Inflammatory macrophage treated with lipopolysaccharide for 4 hours (primary cell): ENCODE measurements at places on chromosomes 2 and 18.

- no peak for DNase-seq
These were observed 152.8 kb downstream of the PID1 start for GRCh38 chr2:229118336-229118735.

GRCh38 chr18:37243741-37244140 lies 321.9 kb downstream of the CELF4 start:
- no peak for DNase-seq

DNA sequence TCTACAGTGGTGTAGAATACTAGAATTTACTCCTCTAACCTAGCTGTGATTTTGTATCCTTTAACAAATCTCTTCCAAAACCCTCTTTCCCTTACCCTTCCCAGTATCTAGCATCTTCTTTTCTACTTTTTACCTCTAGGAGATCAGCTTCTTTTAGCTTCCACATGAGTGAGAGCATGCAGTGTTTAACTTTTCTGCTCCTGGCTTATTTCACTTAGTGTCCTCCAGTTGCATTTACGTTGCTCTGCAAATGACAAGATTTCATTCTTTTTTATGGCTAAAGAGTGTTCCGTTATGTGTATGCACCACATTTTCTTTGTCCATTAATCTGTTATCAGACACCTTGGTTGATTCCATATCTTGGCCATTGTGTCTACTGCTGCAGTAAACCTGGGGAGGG lies 228.5 kb downstream of the PRKCE start:
- no peak for DNase-seq

DNA sequence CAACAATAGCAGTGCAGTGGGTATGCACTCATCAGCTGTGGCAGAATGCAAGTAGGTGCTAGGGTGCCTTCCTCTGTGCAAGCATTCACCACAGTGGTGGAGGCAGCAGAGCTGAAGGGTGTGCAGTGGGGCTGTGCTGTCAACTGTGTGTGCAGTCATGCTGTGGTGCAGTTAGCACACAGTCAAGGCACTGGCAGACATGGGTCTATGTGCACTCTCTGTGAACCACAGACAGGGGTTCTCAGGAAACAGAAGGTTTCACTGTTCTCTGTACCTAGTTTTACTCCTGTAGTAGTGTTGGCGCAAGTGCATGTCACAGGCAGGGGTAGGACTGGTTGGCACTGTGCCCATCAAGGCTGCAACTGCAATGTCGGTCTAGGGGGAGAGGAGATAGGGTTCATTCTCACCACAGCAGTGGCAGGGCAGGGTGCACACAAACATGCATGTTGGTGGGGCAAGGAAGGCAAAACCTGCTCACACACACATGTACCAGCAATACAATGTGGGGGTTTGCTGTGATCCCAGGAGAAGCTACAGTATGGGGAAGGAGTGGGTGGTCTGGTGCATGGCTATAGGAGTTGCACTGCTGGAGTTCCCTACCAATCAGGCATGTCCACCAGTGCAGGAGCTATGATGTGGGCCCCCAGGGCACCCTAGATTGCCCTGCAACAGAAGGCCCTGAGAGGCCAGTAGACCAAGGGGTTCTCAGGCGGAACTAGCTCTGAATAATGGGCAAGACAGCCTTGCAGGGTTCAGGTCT lies 242.7 kb upstream of the DDX18 start:
- no peak for DNase-seq

DNA sequence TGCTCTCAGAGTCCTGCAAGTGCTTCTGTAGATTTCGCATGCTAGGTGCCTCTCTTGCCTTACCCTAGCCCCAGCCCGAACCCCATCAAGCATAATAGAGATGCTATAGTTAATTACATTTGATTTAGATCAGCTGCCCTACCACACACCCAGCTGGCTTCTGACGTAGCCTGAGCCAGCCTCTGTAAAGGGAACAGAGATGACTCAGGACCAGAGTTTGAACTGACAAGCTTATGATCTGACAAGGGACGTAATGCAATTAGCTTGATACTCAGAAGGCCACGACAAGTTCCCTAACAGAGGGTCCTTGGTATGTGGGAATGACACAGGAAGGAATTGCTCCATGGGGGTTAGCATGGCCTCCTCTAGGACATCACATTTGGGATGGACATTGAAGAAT lies 126.6 kb downstream of the LRATD1 start:
- DNase-seq, result no peak

GRCh38 chr2:65030476-65031332 lies 25.5 kb upstream of the CEP68 start:
- no peak for DNase-seq

- no peak for DNase-seq
These were observed 21.8 kb downstream of the ZAP70 start for GRCh38 chr2:97735161-97735561.
